Caudate nucleus (tissue), 63 donors: ENCODE measurements at places on chromosomes 2 and 18.

DNA sequence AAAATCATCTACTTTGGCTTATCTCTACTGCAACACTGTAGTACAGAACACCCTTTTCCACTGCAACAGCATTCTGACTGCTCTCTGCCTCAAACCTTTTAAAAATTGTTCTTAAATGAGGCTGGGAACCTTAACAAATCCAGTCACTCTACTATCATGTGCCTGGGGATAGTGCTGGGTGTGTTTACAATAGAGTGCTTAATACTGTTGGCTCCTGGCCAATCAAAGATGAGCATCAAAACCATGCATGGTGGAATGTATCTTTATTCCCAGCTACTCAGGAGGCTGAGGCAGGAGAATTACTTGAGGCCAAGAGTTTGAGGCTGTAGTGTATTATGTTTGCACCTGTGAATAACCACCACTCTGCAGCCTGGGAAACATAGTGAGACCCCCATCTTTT lies 7.4 kb downstream of the ANKAR start:
- DNase-seq, result no peak

DNA sequence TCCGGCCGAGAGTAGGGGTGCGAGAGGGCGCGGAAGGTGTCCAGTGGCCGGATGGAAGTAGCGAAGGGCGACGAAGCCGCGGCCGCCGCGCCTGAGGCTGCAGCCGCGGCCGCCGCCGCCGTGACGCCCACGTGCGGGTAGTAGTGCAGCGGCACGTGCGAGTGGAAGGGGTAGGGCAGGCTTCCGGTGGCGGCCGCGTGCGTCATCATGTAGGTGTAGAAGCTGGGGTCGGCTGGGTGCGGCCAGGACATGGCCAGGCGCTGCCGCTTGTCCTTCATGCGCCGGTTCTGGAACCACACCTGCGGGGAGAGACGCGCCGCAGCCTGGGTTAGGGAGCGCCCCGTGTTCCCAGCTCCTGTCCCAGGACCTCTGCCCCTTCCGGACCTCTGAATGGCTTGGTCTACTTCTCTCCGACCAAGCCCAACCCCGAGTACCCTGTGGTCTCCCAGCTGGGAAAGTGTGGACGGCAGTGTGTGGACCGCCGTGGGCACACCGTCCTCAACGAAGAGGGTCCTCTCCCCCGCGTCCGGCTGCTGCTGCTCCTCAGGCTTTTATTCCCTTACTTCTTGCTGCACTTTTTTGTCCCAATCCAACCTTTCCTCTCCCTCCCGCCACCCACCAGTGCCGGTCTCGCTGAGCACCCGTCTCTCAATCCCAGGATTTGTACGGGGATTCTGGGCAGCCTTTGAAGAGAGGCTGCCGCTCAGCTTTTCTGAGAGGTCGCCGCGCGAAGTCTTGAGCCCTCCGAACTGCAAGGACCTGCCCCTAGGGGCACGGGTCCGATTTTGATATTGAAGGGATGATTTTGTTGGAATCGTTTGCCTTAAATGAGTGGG lies 3.0 kb downstream of the EVX2 start:
- DNase-seq, result no peak

DNA sequence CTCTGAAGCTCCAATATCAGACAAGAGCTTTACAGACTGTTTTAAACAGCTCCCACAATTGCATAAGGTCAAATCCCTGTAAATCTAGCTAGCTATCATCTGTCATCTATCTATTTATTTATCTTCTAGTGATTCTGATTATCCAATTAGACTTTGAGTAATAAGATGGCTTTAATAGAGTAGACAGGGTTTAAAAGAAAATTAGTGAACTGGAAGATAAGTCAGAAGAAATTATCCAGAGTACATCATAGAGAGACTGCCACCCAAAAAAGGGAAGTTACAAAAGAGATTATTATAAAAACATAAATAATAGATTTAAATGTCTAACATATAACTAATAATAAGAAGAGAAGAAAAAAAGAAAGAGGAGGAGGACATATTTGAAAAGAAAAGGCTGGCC lies 8.0 kb upstream of the ZC3H8 start:
- DNase-seq, result no peak

GRCh38 chr2:46051085-46051484 lies 246.1 kb upstream of the EPAS1 start:
- no peak for DNase-seq

- DNase-seq, result no peak
These were observed 93.8 kb downstream of the ITGB1BP1 start for GRCh38 chr2:9329497-9329896.

DNA sequence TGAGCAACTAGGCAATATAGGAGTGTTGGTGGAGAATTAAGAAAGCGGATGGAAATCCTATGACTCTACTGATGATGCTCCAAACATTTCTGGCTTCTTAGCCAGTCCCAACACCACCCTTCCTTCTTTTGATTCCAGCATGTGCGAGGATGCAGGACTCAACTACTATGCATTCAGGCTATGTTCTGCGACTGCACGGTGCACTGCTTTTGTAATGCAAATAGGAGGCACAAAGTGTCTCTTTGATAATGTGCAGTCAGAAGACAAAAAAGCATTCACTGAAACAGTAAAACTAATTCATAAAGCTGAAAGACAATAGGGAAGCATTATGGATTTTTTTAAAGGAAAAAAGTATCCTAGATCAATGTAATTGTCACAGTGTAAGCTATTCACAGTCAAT lies 106.7 kb downstream of the MEIS1 start:
- DNase-seq, result no peak

DNA sequence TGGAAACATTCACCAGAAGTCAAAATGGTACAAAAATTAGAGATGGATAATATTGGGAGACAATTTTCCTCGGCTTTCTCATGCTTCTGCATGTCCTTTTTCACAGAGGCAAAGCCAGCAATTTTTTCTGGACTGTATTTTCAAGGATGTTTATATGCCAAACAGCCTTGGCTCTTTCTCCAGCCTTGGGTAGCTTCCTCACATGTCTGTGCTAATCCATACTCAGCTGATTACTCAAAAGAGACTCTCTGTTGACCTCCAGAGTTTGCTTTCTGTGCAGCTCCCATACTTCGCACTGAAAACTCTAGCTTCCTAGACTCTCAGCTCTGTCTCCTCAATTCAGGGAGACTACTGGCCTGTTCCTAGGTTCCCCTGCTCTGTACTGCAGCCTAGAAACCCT lies 10.6 kb downstream of the C18orf63 start:
- DNase-seq, result no peak

DNA sequence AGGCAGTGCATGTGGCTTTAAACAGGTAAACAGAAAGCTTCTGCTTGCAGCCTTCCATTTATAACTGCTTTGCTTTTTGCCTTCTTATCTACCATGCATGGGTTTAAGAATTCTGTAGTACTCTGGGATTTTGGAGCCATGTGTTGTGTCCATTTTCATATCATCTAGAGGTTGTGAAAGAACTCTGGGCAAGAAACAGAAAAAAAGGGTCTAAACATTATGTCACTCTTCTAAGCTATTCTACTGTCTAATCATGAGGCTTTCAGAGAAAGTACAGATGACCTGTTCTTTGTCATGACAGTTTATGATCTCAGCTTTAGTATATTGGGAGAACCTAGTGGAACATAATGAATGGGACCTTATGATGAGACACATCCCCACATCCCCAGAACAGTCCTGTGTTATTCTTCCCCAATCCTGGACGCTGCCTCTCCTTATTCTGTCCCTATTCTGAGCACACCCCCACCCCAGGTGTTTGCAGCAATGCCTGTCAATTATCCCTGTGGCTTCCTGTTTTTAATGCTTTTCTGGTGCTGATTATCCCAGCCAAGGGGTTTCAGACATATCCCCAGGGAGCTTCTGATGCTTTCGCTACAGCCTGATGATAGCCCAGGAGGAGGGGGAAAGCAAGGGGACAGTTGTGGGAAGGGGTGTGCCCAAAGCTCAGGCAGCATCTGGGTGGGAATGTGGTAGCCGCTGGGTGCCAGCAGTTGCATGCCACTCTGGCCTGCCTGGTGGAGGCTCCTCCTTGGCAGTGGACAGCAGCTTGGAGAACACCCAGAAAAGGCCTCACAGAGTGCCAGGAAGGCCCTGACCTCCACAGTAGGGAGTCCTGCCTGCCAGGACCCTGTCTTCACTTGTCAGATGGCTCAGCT lies 169.5 kb upstream of the MAP3K20 start:
- DNase-seq, result no peak

GRCh38 chr2:204023088-204023487 lies 86.5 kb downstream of the ICOS start:
- DNase-seq, result no peak

GRCh38 chr2:147133286-147133908 lies 711.4 kb upstream of the ACVR2A start:
- DNase-seq, result no peak

- DNase-seq, result peak; percentile 43
These were observed 616 bp downstream of the RNPEPL1 start for GRCh38 chr2:240568678-240569522.

DNA sequence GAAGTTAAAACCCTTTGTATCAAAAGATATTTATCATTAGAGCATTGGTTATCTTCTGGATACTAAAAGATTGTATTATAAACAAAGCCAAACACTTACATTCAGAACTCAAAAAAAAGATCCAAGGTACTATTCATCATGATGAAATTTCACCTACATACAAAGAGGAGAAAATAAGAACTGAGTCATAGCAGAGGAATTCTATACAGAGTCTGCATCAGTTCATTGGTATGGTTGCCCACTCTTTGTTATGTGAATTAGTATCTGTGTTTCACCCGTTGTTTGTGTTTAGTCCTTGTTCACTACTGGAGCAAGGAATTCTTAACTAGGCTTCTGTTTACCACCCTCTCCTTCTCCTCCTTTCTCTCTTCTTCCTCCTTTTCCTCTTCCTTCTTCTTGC lies 157.9 kb downstream of the LNPK start:
- no peak for DNase-seq

DNA sequence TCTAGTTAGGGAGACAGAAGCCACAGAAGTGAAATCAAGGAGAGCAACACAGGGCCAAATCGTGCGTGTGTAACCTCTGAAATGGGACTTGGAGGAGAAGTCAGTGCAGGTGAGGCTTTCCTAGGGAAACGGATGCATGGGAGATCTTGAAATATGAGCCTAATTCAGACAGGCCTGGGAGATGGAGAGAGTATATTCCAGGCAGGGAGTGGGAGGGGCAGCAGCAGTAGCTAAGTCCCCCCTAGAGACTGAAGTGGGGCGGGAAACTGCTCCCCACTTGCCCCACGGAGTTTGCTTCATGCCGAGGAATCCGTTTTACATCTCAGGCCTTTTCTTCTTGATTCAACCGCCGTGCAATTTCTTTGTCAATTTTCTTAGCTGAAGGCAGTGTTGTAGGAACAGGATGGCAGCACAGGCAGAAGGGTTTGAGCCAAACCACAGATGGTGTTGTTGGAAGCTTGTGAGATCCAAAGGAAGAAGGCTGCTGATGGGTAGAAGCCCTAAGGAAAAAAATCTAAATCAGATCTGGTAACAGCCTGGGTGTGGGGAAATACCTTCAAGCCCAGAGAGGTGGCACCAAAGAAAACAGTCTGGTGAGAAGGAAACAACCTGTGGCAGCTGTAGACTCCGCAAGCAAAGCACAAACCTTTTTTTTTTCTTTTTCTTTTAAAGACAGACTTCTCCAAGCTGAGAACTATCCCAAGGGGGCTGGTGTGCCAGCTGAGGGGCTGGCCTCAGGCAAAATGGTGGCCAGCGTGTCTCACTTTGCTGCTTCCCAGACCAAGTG lies 40.2 kb downstream of the EPAS1 start:
- DNase-seq, result no peak

- DNase-seq, result no peak
These were observed 37.0 kb upstream of the YES1 start for GRCh38 chr18:849021-849420.
